WTC11 (cell line): ENCODE measurements at places on chromosomes 6 and 20.
A peak's percentile ranks its signal among the peaks of the same experiment; 100 is the strongest.

DNA sequence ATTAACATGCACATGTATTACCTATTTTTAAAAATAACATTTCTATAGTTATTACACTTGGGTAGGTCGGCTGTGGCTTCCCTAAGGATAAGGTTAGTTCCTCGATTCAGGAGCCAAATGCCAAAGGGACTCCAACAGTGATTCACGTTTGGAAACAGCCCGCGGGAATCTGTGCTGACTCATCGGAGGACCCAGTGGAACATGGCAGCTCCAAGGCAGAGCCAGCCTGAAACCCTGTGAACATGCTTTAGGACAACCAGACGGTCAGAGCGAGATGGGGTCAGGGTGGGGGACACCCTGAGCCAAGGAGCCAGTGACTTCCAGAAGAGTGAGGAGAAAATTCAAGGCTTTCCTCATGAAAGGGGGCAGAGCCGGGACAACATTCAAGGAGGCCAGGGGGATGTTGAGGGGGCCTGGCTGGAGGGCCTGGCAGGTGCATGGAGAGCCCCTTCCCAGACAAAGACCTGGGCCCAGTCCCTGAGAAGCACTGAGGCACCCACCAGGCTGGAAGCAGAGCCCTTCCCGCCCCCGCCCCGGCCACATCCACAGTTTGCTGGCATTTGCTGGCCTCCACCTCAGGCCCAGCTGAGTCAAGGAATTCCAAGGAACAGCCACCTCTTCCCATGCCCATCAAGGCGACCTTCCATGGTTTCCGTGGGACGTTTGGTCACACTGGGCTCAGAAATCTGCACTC lies 133.2 kb downstream of the SNX5 start:
- no peak for DNase-seq

- no peak for DNase-seq
Observed at GRCh38 chr6:144559865-144560593, 274.9 kb downstream of the UTRN start.

GRCh38 chr6:137490961-137491360 lies 3.2 kb downstream of the OLIG3 start:
- no peak for DNase-seq

DNA sequence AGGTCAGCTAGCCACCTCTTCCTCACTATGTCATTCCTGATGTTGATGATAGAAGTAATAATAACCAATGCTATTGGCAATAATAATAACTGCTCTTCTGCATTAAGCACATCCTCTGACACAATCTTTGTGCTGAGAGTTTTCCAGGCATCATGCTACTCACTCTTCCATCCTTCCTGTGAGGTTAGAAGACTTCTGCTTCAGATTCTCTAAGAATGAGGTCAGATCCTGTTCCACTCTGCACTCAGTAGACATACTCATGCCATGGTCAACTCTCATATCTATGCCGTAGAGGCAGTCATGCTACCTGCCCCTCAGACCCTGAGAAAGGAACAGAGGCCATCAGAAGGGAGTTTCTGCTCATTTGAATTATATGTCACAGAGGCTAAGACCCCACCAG lies 98.1 kb upstream of the TOP1 start:
- no peak for DNase-seq

- peak; percentile 93 for DNase-seq
Observed at GRCh38 chr6:3742426-3743344, 8.8 kb downstream of the PXDC1 start.

GRCh38 chr6:231779-232178 lies 60.5 kb upstream of the DUSP22 start:
- no peak for DNase-seq

- DNase-seq, result peak; percentile 80
Observed at GRCh38 chr6:1613688-1614447, 4.2 kb downstream of the FOXC1 start.

DNA sequence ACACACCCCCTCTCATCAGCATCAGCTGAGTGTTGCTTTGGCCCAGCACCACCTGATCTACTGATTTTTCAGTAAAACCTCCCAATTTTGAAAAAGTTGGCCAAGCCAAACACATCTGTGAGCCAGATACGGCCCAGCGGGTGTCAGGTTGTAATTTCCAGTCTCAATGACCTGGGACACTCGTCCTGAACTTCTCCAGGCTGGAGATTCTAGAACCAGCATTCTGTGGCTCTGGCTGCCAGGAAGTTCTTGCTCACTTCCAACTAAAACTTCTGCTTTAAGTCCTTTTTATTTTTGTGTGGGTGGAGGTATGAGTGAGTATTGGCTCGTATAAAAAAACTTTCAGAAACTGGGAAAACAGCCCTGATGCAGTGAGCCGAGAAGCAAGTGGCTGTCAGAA lies 5.1 kb downstream of the KIAA1755 start:
- no peak for DNase-seq

GRCh38 chr6:24089736-24090135 lies 36.3 kb upstream of the NRSN1 start:
- no peak for DNase-seq

- DNase-seq, result no peak
Observed at GRCh38 chr6:28906669-28907068, 17.1 kb downstream of the TRIM27 start.

DNA sequence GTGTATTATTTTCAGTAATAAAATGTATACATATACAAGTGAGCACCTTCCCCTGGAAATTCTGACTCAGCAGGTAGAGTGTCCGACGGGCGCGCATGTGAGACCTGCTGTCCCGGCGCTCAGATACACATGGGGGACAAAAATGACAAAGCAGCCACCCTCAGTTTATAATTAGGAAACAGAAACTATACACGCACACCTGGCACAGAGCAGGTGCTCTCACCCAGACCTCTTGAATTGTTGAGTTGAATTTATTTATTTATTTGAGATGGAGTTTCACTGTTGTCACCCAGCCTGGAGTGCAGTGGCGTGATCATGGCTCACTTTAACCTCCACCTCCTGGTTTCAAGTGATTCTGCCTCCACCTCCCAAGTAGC lies 180.4 kb downstream of the ZDHHC14 start:
- DNase-seq, result no peak

DNA sequence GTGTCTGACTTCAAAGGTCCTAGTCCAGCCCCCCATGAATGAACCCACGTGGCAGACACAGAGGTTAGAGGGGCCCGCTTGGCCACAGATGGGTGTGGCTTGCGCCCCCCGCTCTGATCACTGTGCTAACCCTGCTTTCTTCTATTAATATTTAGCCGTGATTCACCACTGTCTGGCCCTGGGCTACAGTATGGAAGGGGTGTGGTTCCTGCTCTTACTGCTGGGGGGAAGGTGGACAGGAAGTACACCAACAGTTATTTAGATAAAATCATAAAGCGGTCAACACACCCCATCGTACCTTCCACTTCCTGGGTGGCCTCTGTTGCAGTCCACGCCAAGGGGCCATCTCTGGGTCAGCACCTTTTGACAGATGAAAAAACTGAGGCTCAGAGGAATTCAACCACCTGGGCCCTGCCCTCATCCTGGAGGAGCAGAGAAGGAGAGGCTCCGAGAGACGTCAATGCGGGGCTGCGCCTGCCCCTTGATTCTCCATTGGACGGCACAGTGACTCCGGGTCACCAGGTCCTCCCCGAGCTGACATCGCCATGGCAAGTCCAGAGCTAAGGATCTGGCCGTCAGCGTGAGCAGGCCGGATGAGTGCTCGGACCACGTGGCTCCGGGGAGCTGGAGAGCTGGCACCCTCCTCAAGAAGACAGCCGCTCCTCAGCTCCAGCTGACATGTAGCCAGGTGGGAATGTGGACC lies 206.3 kb downstream of the PREX1 start:
- no peak for DNase-seq

GRCh38 chr20:57438552-57438951 lies 47.4 kb downstream of the RBM38 start:
- no peak for DNase-seq

GRCh38 chr20:37295595-37295994 lies 6.1 kb downstream of the MANBAL start:
- no peak for DNase-seq

DNA sequence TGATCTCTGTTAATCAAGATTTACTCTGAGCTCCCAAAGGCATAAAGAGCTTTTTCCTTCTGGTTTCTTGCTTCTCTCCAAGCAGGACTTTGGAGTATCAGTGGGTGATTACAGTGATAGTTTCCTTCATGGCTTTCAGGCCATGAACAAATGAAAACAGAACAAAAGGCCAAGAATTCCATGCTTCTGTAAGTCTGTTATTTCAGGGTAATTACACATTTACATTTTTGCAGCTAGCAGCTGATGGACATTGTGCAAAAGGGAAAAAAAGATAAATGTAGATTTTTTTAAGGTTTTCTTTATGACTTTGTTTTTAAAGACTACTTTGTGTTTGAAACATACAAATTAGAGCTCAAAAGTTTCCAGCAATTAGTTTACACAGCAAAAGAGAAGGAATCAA lies 441.6 kb downstream of the PLCB1 start:
- no peak for DNase-seq
